ENCODE measurements at places on chromosomes 1 and 21.

DNA sequence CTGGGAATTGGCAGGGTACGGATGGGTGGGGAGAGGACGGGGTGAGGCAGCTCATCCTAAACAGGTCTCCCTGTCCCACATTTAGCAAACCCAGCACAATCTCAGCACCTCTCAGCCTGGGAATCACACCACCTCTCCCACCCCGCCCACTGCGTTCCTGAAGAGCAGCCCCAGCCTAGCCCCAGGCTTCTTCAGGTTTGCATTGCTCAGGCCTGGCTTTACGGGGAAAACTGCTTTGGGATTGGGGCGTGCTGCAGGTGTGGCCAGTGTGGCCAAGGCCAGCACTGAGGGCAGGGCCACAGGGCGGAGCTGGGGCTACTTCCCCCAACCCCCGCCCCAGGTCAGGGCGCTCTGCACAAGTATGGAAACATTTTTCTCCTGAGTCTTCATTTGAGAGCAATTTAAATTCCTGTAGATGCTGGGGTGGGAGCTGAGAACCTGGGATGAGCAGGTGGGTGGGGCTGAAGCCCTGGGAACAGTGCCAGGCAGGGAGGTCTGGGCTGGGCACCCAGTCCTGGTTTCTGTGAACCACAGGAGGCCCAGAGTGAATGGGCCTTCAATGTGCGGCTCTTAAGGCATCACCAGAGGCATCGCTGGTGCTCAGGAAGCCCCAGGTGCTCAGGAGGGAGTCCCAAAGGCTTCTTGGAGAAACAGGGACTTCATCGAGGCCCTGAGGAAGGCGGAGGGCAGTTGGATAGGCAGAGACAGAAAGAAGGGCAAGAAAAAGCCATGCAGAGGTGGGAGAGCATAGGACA lies 24.1 kb downstream of the TNNT2 start:
- no peaks in the 10 kb centered on the region for H3K4me1 ChIP-seq
- no peak overlapping the region for H3K4me3 ChIP-seq
- no peaks in the 10 kb centered on the region for H3K27me3 ChIP-seq
- DNase-seq, result peak; percentile 26
- no peaks in the 10 kb centered on the region for H3K36me3 ChIP-seq
- no peak overlapping the region for H3K27ac ChIP-seq

DNA sequence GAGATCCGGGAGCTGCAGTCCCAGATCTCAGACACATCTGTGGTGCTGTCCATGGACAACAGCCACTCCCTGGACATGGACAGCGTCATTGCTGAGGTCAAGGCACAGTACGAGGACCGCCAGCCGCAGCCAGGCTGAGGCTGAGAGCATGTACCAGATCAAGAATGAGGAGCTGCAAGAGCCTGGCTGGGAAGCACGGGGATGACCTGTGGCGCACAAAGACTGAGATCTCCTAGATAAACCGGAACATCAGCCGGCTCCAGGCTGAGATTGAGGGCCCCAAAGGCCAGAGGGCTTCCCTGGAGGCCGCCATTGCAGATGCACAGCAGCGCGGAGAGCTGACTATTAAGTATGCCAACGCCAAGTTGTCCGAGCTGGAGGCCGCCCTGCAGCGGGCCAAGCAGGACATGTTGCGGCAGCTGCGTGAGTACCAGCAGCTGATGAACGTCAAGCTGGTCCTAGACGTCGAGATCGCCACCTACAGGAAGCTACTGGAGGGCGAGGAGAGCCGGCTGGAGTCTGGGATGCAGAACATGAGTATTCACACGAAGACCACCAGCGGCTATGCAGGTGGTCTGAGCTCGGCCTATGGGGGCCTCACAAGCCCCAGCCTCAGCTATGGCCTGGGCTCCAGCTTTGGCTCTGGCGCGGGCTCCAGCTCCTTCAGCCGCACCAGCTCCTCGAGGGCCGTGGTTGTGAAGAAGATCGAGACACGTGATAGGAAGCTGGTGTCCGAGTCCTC lies 25.5 kb downstream of the ETV3L start:
- no peaks in the 10 kb centered on the region for H3K27me3 ChIP-seq
- H3K4me3 ChIP-seq, result no peak overlapping the region
- no peaks in the 10 kb centered on the region for H3K4me1 ChIP-seq
- DNase-seq, result peak; percentile 83
- no peak overlapping the region for H3K27ac ChIP-seq

- no peaks in the 10 kb centered on the region for H3K36me3 ChIP-seq
- H3K4me1 ChIP-seq, result peaks cover 5% of the 10 kb centered on the region
- H3K27ac ChIP-seq, result no peak overlapping the region
- H3K4me3 ChIP-seq, result no peak overlapping the region
- DNase-seq, result no peak
These were observed 2.6 kb upstream of the FMOD start for GRCh38 chr1:203353486-203353885.

- no peaks in the 10 kb centered on the region for H3K27me3 ChIP-seq
- H3K36me3 ChIP-seq, result no peaks in the 10 kb centered on the region
- DNase-seq, result no peak
- no peak overlapping the region for H3K27ac ChIP-seq
- no peaks in the 10 kb centered on the region for H3K4me1 ChIP-seq
These were observed 149.7 kb upstream of the RRP15 start for GRCh38 chr1:218135371-218135770.

DNA sequence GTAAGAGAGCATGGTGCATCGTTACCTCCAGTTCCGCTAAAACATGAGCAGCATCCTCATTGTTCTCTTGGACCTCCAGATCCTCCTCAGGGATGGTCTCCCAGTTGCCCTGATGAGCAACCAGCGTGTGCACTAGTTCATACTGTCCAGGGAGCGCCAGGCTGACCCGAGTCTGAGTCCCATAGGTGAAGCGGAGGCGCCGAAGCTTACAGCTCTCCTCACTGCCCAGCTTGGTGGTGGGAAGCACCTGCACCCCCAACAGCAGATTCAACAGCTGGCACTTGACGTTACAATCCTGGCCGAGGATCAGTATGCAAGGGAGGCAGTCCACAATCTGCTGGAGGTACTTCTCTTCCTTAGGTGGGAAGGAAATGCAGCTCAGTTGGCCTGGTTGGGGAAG lies 24.1 kb downstream of the DSTYK start:
- H3K36me3 ChIP-seq, result no peaks in the 10 kb centered on the region
- H3K4me3 ChIP-seq, result no peak overlapping the region
- no peaks in the 10 kb centered on the region for H3K4me1 ChIP-seq
- no peaks in the 10 kb centered on the region for H3K27me3 ChIP-seq
- no peak for DNase-seq

GRCh38 chr1:158998781-158999161 lies 10.9 kb upstream of the IFI16 start:
- peak overlapping the region; percentile 45 for H3K4me3 ChIP-seq
- no peaks in the 10 kb centered on the region for H3K27me3 ChIP-seq
- peak; percentile 64 for DNase-seq
- no peaks in the 10 kb centered on the region for H3K4me1 ChIP-seq
- H3K27ac ChIP-seq, result peak overlapping the region; percentile 53

DNA sequence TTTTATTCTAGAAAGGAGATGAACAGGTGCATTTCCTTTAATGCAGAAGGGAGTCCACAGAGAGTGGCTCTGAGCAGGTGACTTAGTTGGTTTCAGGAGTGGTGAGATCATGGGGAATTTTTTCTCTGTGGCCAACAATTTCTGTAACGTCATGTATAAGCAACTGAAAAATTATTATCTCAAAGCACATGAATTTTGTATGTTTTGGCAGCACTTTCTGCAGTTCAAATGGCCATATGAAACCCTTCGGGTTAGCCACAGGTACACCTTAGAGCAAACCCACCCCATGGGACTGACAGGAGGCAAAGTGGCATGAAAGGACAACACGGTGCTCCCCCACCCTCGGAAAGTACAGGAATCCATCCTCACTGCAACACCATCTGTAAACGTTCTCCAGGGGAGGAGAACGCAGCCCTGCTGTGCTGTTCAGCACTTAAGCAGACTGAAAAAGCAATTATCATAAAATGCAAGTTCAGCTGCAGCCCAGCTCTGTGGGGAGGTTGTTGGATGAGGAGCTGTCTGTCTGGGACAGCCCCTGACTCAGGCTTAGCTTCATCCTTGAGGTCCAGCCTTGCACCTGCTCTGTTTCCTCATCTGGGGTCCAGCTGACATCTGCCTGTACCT lies 55.8 kb upstream of the CLDN14 start:
- no peak for DNase-seq
- H3K4me1 ChIP-seq, result no peaks in the 10 kb centered on the region
- no peak overlapping the region for H3K4me3 ChIP-seq
- H3K36me3 ChIP-seq, result no peaks in the 10 kb centered on the region
- H3K27me3 ChIP-seq, result no peaks in the 10 kb centered on the region

DNA sequence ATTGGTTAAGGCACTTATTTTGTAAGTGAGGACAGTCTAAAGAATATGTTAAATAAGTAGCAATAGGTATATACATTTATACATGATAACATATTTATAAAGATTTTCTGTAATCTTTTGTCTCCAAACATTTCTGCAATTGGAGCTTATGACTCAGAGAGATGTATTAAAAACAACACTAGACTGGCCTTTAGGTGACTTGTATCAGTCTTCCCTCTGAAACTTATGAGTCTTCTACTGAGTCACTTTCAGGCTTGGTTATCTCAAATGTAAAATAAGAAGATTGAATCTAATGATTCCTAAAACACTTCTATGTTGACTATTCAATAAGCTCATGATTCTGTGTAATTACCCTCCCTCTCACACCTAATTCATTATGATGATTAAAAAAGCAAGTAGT lies 672.6 kb upstream of the NEGR1 start:
- no peaks in the 10 kb centered on the region for H3K4me1 ChIP-seq
- H3K27me3 ChIP-seq, result no peaks in the 10 kb centered on the region
- no peak overlapping the region for H3K4me3 ChIP-seq
- H3K27ac ChIP-seq, result no peak overlapping the region
- H3K36me3 ChIP-seq, result no peaks in the 10 kb centered on the region

GRCh38 chr1:43144237-43144636 lies 27.9 kb downstream of the EBNA1BP2 start:
- H3K36me3 ChIP-seq, result no peaks in the 10 kb centered on the region
- no peaks in the 10 kb centered on the region for H3K27me3 ChIP-seq
- H3K4me1 ChIP-seq, result peaks cover 5% of the 10 kb centered on the region
- DNase-seq, result no peak
- no peak overlapping the region for H3K4me3 ChIP-seq
- H3K27ac ChIP-seq, result no peak overlapping the region

DNA sequence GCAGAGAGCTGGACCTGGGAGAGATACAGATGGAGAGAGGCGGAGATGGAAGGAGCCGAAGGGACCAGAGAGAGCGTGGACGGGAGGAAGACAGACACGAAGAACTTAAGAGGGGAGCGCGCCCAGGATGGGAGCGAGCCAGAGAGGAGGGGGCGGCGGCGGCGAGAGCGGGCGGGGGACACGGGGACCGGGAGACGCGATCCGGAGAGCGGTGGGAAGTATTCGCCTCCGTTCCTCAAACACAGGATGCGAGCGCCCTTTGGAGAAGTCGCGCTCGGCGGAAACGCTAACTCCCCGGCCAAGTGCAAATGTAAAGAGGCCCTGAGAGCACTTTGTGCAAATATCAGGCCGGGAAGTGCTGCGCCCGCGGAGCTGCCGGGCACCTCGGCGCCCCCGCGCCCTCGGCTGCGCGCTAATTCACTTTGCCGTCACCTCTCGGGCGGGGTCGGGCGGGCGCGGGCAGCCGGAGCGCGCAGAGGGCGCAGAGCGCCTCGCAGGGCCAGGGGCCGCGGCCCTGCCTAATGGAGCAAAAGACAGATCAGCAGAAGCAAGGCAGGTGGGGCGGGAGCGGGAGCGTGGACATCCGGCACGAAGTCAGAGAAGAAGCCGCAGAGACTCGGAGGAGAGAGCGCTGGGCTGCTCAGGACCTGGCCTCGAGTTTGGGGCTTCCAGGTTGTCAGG lies 281.2 kb downstream of the RRAGC start:
- no peak for DNase-seq
- H3K27ac ChIP-seq, result no peak overlapping the region
- no peaks in the 10 kb centered on the region for H3K4me1 ChIP-seq
- no peaks in the 10 kb centered on the region for H3K36me3 ChIP-seq
- H3K4me3 ChIP-seq, result no peak overlapping the region

GRCh38 chr1:212606395-212607205 lies 2.0 kb upstream of the ATF3 start:
- no peaks in the 10 kb centered on the region for H3K27me3 ChIP-seq
- peak overlapping the region; percentile 98 for H3K27ac ChIP-seq
- peak; percentile 88 for DNase-seq
- H3K4me1 ChIP-seq, result peaks cover 17% of the 10 kb centered on the region
- no peaks in the 10 kb centered on the region for H3K36me3 ChIP-seq

DNA sequence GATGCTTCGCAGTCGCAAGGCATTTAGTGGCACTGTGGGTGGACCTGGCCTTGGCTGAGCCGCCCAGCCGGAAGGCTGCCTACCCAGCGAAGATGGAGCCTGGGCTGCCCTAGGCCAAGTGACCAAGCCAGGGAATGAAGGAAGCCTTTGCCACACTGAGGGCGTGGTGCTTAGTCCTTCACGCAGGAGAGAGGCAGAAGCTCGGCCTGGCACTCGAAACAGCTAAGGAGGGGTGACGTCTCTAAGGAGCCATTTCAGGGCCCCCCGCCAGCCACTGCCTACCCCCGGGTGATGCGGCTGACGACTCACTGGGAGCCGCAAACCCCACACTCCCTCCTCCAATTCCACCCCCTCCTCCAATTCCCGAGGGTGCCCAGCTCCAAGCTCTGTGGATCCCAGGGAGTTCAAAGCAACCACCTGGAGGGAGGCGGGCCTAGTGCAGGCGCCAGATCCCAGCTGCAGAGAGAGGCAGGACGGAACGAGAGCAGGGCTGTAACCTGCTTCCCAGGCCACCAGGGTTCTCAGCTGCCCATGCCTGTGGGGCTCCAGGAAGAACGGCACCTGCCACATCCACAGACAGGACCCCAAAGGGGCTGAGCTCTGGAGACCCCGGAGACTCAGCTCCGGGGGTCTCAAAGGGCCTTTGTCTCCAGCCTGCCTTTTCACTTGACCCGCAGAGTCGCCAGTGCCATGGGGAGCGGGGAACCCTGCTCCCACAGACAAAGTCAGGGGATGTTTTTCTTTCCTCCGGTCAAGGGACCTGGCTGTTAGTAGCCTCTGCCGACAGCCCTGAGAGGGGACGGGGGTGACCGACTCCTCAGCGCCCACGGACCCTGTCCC lies 75.8 kb downstream of the ARHGEF16 start:
- no peak for DNase-seq
- peak overlapping the region; percentile 76 for H3K27ac ChIP-seq
- no peaks in the 10 kb centered on the region for H3K27me3 ChIP-seq

GRCh38 chr1:176820391-176821031 lies 344.0 kb downstream of the ASTN1 start:
- H3K4me1 ChIP-seq, result no peaks in the 10 kb centered on the region
- no peak overlapping the region for H3K4me3 ChIP-seq
- H3K27ac ChIP-seq, result no peak overlapping the region
- H3K36me3 ChIP-seq, result no peaks in the 10 kb centered on the region

DNA sequence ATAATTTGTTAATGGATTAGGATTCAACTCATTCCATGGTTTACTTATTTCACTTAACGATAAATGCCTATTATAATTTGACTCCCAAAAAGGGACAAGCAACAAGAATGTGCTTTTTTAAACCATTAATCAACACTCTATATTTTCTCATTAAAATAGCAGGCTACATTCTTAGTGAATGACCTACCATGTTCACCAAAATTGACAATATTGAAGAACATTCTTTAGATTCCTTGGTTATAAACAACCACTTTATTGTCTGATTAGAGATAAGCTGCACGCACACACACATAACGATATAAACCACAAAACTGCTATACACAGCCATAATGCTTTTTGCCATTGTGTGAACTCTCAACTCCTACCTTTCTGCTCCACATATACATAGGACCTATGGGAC lies 75.4 kb upstream of the LRRC7 start:
- no peaks in the 10 kb centered on the region for H3K27me3 ChIP-seq
- DNase-seq, result no peak

Measured in Peyer's patch (tissue), 4 donors.